ENCODE measurements at places on chromosomes 6 and 20. TPM values are rescaled to one million over a fixed set of nuclear protein-coding genes. Genes with fewer than 3 reads are reported as not detected.
A peak's percentile ranks its signal among the peaks of the same experiment; 100 is the strongest.

DNA sequence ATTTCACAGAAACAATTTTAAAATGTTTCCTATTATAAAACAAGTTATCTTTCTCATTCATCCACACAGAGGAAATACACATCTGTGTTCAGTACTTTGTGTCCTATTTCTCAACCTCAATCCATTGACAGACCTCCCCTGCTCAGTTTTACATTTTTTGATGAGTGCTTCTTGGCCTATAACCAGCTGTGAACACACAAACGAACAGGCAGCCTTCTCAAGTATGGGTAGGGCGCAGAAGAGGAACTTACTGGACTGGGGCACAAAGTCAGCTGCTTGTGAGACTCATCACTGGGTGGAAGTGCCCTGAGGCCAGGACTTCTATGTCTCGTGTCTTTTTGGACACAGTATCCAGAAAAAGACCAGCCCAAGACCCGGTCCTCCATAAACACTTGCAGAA is 2.8 kb downstream of the RPS6KA2 start:
- no peak for DNase-seq

DNA sequence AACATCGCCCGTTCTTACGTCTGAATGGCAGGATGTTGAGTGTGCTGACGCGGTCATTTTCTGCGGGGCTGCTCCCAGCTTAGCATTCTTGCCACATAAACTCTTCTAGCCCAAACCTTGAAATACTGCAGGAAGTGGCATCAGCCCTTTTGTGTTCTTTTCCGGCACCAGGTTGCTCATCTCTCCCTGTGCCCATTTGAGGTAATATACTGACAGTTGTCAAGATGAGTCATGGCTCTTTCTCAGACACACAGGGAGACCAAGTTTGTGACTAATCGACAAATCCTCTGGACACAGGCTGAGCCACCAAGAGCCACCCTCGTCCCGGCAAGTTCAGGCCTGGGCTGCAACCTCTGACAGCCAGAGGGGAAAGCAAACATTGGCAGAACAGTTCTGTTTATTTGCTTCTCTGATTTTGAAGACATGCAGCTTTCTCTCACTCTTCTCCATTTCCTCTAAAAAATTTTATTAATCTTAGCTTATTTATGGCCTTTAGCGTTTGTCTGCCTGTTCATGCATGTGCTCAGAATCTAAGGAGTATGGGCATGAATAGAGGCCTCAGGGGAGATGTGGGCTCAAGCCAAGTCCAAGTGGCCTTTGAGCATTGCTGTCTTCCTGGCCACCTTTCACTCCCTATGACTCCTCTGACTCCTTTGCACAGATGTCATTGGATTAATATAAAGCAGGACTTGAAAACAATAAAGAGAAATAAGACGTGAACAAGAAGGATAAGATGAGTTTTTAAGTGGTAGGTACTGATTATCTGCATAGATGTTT is 328.2 kb upstream of the JAG1 start:
- no peak for DNase-seq

DNA sequence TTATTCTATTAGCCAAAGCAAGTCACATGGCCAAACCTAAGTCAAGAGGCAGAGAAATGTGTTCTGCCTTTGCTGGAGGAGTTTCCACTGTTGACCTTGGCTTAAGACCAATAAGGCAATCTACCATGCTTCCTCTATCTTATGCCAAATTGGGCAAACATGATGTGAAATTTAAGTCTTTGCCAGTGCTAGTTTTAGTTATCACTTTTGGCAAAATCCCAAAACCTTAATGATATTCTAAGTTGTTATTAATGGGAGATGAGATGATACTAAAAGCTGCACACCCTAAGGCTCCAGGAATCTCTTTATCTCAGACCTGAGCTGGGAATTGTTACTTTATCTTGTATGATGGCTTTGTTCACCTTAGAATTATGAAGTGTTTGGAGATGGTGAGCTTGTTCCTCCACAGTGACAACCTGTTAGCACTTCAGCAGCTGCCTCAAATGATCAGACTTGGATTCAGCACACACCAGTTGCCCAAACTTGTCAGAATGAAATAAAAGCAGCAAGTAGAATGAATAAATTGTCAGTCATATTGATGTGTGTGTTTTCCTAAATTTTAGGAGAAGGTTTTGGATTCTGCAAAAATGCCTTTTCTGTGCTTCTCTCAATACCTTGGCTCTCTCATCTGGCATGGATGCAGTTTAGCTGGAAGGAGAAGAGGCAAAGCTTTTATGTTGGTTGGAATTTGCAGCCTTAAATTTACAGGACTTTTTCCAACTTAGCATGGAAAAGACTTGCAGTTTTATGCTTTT is 49.3 kb downstream of the RIN2 start:
- no peak for DNase-seq

- no peak for DNase-seq
Measured at GRCh38 chr6:33607126-33607783, 13.9 kb upstream of the ITPR3 start.

DNA sequence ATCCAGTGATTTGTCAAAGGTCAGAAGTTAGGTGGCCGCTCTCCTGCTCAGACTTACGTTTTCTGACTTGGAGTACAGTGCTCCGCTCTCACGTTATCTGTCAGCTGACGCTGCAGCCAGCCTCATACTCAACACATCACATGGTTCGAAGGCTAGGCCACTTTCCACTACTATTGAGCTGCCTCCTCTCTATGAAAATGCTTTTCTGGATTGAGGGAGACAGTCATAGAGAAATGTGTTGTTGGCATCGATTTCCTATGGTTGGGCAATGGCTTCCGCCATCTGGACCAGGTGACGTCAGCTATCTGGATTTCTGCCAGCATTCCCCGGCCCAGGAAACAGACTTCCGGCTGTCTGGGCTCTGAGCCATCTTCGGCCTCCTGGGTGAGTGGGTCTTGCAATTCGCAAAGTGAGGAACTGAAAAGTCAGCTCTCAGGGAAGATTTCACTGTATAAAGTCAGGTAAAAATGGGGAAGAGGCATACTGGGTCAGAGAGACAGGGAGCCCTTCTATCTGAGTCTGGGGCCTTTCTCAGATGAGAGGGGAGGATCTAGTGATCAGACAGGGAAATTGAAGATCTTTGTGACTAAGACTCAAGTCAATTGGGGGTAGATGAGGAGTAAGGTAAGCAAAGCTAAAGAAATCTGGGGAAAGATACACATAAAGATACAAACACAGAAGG is 37.5 kb upstream of the IER3 start:
- peak; percentile 98 for DNase-seq

DNA sequence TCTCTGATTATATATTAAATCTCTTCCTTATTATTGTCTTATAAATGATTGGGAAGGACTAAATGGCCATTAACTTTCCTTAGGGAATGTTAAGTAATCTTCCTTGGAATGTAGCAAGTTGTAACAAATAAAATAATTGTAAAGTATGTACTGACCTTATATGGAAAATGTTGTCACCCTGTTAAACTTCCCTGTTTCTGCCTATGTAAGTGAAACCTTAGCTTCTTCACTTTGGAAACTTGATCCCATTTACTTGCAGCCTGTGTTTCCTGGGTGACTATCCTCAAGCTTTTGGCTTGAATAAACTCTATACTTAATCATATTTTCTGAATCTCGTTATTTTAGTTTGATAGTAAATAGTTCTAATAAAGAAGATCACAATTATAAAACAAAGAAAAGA is 519.5 kb upstream of the PTCHD4 start:
- DNase-seq, result no peak

HRH3 gene
- not detected for total RNA-seq

- DNase-seq, result peak; percentile 81
Measured at GRCh38 chr20:10611357-10611756, 62.4 kb downstream of the JAG1 start.

- no peak for DNase-seq
Measured at GRCh38 chr6:111861431-111861885, 11.8 kb downstream of the FYN start.

CASS4 gene
- 1.2 TPM for total RNA-seq

GRCh38 chr6:105601541-105602236 is 198.8 kb upstream of the PREP start:
- DNase-seq, result peak; percentile 85

GRCh38 chr6:66961191-66961590 is 1254.2 kb upstream of the EYS start:
- DNase-seq, result no peak

GRCh38 chr20:35179292-35180212 is 7.7 kb downstream of the PROCR start:
- no peak for DNase-seq

SOX18 gene
- 40.8 TPM for total RNA-seq

DNA sequence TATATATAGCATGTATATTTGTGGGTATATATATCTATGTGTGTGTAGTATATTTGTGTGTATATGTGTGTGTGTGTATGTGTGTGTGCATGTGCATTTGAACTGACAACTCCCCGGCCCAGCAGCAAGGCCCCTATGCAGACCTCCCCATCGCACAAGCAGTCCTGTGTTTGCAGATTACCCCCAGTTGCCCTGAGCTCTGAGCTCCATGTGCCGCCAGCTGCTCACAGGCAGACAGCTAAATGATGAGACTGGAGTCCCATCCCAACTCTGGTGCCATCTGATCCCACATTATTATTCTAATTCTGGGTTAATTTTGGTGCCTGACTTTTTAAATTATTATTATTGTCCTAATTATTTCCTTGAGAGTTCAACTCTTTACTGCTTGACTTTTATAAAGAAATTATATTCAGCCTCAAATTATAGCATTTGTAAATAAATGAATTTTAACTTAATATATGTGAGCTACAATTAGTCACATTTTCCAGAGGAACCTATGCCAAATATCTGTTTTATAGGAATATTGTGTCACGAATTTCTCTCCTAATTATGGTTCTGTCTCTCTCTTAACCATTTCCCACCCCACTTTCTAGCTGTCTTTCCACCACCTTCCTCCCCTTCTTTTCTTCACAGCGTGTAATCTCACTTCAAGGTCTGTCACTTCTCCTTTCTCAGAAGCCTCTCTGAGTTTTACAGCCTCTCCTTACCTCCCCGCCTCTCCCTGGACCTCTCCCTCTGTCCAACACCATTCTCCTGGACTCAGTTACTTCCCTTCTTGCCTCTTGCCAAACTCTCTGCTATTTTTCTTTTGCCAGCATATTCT is 90.6 kb upstream of the SYNDIG1 start:
- no peak for DNase-seq

STXBP5 gene
- total RNA-seq, result 30.0 TPM

GRCh38 chr6:20688710-20689500 is 154.6 kb downstream of the CDKAL1 start:
- no peak for DNase-seq

PDYN gene
- total RNA-seq, result not detected

MKKS gene
- total RNA-seq, result 16.1 TPM

All from posterior vena cava (tissue), 2 donors.